Globus pallidus (tissue), 1 donor: ENCODE measurements at places on chromosomes 4 and X.

DNA sequence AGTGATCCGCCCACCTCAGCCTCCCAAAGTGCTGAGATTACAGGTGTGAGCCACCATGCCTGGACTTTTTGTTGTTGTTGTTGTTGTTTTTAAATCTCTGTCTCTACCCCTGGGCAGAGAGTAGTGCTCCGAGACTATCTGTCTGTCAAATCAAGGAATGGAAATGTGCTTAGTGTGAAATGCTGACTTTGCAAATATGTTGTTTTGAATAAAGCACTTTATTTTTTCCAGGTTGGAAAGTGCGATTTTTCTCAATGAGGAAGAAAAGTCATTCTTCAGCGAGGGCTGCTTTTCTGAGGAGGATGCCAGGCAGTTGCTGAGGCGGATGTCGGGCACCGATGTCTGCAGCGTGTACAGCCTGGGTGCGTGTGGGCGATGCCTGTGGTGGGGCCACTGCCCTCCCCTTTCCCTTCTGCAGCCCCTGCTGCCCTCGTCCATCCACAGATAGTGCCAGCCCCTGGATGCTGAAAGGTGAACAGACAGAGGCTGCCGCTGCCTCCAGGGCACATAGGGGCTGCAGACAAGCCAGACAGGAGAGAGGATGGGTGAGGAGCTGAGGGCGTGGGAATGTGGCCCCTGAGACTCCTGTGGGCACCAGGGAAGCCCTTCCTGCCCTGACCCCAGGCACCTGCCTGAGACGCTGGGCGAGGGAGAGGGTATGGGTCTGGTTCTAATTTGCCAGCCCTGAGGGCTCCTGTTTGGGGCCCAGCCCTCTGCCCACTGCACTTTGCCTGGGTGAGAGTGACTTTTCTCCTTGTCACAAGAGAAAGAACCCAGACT lies 23.7 kb downstream of the SH3TC1 start:
- DNase-seq = no peak

DNA sequence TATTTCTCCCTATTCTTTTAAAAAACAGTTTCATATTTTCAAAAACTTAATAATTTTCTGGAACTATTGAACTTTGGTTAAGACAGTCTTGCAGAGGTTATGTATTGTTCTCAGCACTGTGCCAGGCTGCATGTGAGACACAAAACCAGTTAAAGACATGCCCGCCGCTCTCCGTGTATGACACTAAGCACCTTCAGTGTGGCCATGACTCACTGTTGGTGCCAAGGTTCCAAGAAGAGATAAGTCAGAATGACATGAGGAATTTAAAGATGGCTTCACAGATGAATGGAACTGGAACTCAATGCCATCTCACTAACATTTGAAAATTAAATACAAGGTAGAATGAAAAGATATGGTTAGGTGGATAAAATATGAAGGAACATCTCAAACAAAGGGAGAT lies 525.5 kb upstream of the ZFP42 start:
- no peak for DNase-seq

GRCh38 chr4:128847082-128847724 lies 37.7 kb downstream of the JADE1 start:
- DNase-seq = no peak

GRCh38 chrX:7133050-7133440 lies 14.5 kb upstream of the STS start:
- no peak for DNase-seq

- no peak for DNase-seq
These were observed 7.8 kb downstream of the CXXC4 start for GRCh38 chr4:104486716-104487504.

DNA sequence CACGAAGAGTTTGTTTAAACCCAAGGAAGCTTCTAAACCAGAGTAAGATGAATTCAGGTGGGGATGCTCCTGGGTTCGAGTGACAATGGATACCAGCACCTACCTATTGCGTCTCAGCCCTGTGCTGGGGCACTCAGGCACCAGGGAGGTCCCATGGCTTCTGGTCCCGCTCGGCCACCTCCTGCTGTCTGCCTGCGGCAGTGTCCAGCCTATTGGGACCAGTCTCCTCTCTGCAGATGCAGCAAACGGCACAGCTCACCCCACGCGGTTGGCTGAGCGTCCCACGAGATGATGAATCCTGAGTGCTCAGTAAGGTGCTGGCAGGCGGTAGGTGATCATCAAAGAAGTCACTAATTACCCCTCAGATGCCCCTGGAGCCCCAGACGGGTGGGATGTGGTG lies 75.2 kb downstream of the ACOX3 start:
- no peak for DNase-seq

GRCh38 chr4:1795299-1796195 lies 2.5 kb downstream of the FGFR3 start:
- DNase-seq = no peak

GRCh38 chrX:34382416-34382815 lies 250.3 kb upstream of the FAM47A start:
- DNase-seq = no peak

GRCh38 chr4:34183926-34184325 lies 2060.4 kb downstream of the ARAP2 start:
- DNase-seq = no peak

- DNase-seq = no peak
These were observed 138.3 kb downstream of the PDE5A start for GRCh38 chr4:119490335-119490734.

DNA sequence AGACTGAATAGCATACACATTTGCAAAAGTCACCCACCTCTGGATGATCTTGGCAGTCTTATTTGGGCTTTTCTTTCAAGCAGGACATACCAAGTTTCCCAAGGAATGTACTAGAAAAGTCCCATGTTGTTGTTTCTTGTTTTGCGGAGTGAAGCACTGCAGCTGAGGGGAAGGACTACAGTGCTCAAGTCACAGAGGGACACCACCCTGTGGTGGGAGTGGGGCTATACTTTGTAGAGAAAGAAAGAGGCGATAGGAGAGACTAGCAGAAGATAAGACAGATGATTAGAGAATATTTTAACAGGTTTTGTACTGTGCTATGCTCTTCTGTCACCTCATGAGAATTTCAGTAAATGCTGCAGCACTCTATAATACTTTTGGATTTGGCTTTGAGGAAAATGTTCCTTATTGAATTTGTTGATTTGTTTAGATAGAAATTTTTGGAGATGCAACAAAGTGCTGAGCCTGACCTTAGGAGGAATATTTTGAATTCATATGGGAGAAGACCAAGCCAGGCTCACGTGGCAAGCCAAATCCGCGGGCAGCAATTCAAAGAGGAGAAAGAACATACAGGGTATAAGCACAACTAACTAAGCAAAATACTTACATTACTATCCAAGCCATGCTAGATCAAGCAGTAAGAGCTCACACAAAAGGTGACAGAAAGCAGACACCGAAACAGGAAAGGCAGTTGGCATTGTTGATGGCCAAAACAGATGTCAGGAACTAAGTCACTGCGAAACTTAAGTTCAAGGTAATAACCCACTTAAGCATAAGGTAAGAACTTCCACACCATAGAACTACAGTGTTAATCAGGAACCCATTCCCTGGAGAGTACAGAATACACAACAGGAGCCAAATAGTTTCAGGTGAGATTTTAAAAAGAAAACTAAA lies 280.3 kb upstream of the INTU start:
- no peak for DNase-seq

- DNase-seq = no peak
These were observed 576.9 kb upstream of the PCDH10 start for GRCh38 chr4:132572210-132572609.

GRCh38 chr4:113109106-113109718 lies 59.8 kb downstream of the ANK2 start:
- DNase-seq = no peak

DNA sequence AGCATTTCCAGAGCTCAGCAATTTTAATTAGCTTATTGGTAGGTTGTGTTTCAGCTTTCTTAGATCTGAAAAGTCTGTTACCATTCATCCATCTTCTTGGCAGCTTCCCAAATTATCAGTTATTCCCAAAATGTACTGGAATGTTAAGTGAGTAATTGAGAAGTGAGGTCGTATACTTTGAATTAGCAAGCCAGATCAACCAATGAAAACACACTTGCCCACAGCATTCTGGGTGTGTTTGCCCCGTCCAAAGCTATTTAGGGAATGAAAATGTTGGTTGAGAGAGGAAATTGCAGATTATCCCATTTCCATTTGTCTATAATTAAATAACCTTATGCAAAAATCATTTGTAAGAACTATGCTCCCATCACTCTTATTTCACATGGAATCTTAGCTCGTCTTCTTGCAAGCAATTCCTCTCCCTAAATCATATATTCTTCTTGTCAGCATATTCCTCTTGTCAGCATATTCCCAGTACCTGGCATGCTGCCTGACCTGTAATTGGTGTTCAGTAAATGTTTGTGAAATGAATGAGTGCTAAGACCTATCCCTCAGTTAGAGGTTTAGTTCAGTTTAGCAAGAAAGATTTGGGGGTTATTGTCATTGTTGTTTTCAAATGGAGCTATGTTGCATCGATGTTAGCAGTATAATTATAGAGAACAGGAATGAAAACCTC lies 23.3 kb upstream of the ANTXR2 start:
- no peak for DNase-seq
